ENCODE measurements at places on chromosomes 3 and 15.

GRCh38 chr15:45802140-45802539 is 167.3 kb downstream of the SQOR start:
- no peak for DNase-seq

- no peak for DNase-seq
Observed at GRCh38 chr3:125389282-125389681, 14.2 kb upstream of the ZNF148 start.

GRCh38 chr3:133882986-133883586 is 12.6 kb downstream of the RAB6B start:
- no peak for DNase-seq

GRCh38 chr15:80749589-80749988 is 29.6 kb upstream of the CEMIP start:
- no peak for DNase-seq

DNA sequence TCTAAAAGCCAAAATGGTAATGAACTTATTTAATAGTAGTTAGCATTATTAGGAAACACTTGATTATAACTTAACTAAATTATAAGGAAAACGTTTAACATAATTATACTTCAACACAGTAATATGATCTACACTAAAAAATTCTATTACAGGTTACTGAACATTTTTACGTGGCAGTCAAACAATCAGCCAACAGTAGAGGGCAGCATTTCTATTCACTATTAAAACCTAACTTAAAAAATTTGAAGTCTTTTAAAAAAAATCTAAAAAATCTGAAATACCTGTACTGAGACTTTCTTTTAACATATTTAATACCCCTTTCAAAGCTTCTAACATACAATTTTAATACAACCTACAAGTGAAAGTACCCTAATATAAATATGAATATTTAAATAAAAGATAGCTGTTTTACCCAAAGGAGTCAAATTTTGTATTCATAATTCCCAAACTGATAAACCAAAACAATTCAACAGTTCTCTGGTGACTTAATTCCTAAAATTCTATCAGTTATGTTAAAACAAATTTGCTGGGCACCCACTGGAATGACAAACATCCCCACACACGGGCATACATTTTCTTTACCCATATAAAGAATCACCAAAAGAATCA is 41.5 kb downstream of the DLG1 start:
- no peak for DNase-seq

DNA sequence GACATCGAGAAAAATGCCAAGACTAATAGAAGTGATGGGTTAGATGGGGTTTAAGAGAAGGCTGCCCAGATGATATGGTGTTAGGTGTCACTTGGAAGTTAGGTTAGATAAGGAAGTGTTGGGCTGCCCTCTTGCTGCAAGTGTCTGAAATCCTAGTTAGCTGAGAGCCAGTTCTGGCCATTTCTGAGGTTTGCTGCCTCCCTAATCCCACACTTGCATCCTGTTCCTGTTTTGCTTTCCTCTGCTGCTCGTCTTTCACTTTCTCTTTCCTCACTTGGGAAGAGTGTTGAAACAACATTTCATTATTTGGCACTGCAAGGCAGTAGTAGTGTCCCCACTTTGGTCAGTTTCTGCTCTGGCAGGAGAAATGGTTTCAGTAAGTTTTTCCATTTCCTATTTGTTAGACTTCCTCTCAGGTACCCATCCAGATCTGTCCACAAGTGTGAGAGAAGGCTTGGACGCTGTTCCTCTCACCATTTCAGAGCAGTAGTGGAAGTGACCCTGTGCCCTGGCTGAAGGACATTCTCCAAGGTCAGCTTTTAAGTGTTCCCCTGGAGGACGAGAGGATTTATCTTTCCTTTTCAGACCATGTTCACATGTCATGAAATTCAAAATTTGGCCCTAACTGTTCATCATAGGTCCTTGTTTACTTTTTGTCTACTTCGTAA is 93.3 kb downstream of the ADAMTSL3 start:
- no peak for DNase-seq

GRCh38 chr3:178671791-178672190 is 135.6 kb downstream of the KCNMB2 start:
- DNase-seq: no peak

GRCh38 chr3:120350401-120350941 is 1.3 kb upstream of the LRRC58 start:
- no peak for DNase-seq

GRCh38 chr3:143170676-143171075 is 51.1 kb downstream of the CHST2 start:
- DNase-seq: no peak

DNA sequence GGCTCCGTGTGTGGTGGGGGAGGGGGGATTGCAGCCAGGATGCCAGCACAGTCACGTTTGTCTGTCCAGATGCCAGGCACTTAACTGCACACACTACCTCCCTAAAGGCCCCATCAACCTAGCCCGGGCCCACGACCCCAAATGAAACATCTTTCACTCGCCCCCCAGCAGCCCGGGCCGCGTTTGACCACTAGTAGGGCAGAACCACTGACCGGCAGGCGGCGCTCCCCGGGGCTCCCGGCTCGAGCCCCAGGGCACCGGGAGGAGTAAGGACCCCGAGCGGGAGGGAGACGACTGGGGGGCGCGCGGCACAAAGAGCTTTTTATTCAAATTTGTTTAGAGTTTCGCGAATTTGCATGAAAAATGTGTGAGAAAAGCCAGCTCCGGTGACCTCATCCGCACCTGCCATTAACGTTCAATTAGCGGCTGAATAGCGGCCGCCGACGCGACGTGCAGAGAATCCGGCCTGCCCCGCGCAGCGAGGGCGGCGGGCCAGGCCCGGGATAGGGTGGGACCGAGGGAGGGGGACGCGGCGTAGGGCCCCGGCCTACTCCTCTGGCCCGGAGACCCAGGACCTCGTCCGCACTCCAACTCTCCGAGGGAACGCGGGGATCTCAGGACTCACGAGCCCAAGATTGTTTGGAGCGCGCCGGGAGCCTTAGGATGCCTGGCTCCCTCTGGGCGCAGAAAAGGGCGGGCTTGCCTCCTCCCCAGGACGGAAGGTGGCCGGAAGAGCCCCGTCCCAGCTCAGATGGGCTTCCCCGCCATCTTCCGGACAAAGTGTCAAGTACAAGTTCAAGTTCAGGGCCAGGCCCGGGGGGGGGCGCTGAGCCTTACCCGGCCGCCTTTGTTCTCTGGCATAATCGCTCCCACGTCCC is 64.9 kb upstream of the POLG start:
- DNase-seq: peak; percentile 74

DNA sequence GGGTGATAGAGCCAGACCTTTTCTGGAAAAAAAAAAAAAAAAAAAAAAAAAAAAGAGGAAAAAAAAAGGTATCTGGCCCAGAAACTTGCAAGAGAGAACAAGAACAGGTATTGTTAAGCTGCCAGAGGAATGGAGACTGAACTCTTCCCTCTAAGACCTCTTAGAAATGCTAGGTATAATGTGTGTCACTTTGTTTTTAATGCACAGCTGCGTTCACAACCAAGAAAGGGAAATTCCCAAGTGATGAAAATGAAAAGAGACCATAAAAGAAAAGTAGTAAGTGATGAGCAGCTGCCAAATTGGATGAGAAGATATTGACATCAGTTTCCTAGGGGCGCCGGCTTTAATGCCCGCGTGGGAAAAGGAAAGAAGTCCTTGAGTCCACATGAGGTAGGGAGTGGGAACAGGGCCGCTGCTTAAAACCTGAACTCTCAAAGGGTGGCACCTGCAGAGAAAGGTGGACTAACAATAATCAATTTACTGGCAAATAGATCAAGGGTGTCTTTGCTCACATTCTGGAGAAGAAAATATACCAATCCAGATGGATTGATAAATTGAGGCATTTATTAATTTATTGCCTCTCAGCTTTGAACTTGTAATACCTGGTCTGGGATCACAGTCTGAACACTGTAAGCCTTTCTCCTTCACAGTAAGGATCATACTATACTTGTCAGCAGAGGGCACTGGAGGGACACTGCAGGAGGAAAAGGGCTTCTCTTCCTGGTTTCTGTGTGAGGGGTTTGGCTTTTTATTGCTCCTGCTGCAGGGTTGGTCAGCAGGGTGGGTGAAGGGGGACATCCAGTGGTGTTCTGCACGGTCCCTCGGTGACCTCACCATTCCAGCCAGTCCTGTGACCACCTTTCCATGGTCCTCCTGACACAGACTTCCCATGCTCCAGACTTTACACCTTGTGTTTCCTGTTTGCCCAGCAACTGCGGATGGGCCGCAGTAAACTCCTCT is 131.6 kb downstream of the AQP9 start:
- DNase-seq: no peak

DNA sequence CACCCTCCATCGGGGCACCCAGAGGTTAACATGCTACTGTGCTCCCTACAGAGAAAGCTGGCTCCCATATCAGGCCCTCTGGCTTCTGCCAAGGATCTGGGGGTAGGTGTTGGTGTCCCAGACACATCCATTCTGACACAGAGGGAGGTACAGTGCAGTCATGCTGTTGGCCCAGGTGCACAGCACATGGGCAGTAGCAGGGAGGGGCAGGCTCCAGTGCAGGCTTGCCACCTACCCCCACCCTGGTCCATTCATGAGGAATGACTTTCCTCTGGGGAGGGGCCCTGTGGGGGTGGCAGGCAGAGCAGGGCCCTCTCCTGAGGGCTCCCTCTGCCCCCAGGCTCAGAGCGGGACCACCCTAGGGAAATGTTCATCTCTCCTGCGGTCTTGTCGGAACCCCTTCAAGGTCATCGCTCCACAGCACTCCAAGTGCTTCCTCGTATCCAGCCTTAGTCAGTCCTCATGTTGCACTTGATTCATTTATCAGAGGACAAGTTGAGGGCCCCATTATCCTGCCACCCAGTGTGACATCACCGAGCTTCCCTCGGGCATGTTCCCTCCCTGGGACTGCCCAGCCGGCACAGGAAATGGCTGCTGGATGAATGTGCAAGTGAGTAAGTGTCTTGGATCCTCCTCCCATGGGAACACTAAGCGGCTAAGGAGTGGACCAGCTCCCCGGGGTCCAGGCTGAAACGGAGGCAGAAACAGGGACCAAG is 10.0 kb downstream of the DUSP7 start:
- DNase-seq: no peak

- no peak for DNase-seq
Observed at GRCh38 chr3:53726643-53727042, 119.6 kb downstream of the CHDH start.

DNA sequence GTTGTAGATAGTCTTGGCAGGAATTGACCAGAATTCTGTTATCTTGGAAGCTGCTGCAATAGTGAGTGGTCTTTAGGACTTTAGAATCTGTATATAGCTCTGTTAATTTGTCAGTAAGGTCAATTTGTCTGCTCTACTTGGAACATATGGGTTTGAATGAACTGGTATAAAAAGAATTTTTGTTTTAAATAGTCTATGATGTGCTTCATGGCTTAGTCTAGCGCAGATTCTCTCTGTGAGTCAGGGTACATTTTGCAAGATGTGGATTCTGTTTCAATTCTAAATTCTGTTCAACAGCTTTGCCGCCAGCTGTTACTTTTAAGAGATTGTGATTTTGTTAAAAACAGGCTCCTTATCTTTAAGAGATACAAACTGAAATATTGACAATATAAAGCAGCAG is 135.9 kb upstream of the AGBL1 start:
- DNase-seq: no peak

DNA sequence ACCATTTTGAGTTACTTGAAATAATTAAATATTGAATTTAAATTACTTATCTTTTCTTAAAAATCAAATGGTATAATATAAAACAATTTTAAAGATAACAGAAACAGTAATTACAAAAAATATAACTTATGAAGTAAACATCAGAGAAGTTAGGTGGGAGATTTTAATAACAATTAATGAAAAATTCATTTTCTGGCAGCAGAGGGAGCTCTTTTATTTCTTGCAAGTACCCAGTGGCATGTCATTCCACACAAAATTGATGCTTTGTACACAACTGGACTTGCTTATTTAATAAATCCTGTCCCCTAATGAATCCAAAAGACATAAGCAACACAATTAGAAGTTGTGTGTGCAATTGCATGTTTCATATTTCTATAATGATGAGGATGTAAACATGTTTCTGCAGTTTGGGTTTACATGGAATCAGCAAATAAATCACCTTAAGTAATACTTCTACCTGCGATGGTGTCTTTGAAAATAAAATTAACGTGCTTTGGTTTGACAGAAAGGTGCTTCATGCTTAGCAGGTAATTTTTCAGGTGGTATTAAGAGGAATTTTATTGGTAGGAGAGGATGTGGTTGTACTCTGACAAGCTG is 861.3 kb downstream of the ZPLD1 start:
- no peak for DNase-seq

- DNase-seq: no peak
Observed at GRCh38 chr3:52062505-52062904, 6.1 kb upstream of the DUSP7 start.

DNA sequence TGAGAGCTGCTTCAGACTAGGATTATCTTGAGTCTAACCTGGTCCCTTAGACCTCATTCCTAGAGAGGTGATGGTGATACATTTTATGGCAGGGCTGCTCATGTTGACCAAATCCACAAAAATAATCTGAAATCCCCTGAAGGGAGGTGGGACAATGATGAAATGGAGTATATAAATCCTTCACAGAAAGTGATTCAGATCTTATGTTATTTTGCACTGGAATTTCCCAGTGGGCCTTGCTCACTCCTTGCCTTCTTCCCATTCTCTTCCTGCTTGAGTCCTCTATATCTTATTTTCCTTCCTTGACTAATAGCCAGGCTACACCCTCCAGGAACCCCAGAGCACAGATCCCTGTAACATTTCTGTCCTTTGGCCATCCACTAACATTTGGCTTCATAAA is 10.4 kb upstream of the TMEM202 start:
- no peak for DNase-seq

DNA sequence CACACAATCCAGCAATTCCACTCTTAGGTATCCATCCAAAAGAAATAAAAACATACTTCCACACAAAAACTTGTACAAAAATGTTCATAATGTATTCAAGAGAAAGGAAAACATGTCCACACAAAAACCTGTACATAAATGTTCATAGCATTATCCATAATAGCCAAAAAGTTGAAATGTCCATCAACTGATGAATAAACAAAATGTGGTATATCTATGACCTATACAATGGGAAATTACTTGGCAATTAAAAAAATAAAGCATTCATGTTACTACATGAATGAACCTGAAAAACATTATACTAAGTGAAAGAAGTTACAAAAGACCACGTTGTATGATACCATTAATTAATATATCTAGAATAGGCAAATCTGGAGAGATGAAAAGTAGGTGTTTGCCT is 17.9 kb downstream of the FRMD5 start:
- no peak for DNase-seq

- no peak for DNase-seq
Observed at GRCh38 chr3:136632625-136633081, 119.5 kb downstream of the STAG1 start.

Data from GM12891 (cell line).